ENCODE measurements at places on chromosomes 5 and 9. TPM values are rescaled to one million over a fixed set of nuclear protein-coding genes. Genes with fewer than 3 reads are reported as not detected.

The FSTL4 gene
- total RNA-seq, result not detected

The ARID3C gene
- not detected for total RNA-seq

The ITK gene
- not detected for total RNA-seq

The SUSD3 gene
- 8.7 TPM for total RNA-seq

DNA sequence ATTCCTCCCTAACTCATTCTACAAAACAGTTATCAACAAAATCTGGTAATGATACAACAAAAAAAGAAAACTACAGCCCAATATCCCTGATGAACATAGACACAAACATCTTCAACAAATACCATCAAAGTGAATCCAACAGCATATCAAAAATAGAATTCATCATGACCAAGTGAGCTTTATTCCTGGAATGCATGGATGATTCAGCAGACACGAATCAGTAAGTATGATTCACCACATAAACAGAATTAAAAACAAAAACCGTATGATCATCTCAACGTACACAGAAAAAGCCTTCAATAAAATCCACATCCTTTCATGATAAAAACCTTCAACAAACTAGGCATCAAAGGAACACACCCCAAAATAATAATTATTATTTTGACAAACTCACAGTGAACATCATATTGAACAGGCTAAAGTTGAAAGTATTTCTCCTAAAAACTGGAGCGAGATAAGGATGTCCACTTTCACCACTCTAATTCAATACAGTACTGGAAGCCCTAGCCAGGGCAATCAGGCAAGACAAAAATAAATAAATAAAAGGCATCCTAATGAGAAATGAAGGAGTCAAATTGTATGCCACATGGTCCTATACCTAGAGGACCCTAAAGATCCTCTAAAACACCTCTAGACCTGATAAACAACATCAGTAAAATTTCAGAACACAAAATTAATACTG is 305.1 kb upstream of the RGMB start:
- DNase-seq, result peak; percentile 39

- DNase-seq, result no peak
Measured at GRCh38 chr5:24497591-24498157, 147.1 kb downstream of the CDH10 start.

DNA sequence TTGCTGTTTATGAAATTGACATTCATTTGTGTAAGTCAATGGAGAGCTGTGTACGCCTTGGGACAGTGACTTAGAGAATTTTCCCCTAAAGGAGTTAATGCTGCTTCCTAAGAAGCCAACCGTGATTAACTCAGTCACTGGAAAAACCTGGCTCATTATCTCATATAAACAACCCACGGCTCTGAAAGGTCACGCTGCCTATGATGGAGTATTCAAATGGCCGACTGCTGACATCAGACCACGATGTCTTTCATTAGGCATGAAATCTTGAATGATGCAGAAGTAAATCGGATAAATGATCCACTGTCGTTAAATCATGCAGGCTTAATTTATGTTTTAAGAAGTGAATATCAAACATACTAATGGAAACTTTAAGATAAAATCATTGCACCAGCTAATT is 603.7 kb downstream of the RAB3C start:
- no peak for DNase-seq

DNA sequence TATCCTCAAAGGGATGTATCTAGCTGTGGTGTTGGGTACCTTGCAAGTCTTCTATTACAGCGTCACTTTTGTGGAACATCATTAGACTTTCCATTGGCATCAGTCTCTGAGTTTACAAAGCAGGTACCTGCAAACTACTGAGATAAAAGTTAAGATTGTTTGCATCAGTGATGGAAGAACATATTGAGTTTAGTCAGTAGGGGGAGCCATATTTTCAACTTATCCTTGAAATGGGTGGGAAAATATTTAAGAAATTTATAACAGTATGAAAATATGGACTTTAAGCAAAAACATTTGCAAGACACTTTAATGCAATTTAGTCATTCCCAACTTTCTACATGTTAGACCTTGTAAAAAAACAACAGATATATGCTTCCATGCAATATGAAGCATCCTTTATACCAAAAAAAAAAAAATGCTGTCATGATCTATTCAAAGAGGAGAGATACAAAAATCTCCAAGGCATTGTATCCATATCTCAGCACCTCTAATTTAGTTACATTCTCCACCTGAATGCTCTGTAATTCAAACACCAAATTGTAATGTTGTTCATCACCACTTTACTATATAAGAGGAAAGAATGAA is 98.6 kb upstream of the ADAMTS19 start:
- DNase-seq, result no peak

DNA sequence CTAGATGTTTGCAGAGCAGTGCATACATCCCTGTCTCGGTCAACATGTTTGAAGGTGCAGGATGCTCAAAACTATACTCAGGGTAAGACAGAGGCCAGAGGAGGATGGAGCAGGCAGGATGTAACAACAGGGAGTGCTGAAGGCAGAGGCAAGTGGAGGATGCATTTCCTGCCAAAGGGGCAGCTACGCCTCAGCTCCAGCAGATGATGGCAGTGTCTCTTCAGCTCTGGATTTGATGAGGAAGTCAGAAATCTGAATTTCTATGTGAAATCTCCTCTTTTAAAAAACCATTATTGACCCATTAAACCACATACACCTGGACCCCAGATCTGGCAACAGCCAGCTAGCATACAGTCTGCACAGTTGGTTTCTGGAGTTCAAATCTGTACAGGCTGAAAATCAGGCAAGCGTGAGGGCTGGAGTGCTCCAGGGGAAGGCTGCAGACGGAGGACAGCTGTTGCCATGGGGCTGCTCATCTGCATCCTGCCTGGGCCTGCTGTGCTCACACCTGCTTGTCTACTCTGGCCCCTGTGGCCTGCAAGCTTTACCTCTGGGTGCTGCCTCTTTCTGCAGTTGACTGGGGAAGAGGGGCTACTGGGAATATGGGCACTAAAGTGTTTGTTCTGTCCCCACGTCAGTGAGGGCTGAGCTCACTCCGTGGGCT is 152.9 kb upstream of the SLC28A3 start:
- DNase-seq, result no peak

DNA sequence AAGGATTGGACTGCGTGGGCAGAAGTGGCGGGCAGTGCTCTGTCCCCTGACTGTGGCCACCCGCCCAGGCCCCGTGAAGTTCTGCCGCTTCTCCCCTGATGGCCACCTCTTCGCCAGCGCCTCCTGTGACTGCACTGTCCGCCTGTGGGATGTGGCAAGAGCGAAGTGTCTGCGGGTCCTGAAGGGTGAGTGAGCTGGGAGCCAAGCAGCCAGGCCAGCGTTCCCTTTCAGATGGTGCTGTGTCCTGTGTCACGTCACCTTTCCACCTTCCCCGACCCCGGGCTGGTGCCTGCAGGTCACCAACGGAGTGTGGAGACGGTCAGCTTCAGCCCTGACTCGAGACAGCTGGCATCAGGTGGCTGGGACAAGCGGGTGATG is 2.3 kb downstream of the WDR38 start:
- DNase-seq, result no peak

DNA sequence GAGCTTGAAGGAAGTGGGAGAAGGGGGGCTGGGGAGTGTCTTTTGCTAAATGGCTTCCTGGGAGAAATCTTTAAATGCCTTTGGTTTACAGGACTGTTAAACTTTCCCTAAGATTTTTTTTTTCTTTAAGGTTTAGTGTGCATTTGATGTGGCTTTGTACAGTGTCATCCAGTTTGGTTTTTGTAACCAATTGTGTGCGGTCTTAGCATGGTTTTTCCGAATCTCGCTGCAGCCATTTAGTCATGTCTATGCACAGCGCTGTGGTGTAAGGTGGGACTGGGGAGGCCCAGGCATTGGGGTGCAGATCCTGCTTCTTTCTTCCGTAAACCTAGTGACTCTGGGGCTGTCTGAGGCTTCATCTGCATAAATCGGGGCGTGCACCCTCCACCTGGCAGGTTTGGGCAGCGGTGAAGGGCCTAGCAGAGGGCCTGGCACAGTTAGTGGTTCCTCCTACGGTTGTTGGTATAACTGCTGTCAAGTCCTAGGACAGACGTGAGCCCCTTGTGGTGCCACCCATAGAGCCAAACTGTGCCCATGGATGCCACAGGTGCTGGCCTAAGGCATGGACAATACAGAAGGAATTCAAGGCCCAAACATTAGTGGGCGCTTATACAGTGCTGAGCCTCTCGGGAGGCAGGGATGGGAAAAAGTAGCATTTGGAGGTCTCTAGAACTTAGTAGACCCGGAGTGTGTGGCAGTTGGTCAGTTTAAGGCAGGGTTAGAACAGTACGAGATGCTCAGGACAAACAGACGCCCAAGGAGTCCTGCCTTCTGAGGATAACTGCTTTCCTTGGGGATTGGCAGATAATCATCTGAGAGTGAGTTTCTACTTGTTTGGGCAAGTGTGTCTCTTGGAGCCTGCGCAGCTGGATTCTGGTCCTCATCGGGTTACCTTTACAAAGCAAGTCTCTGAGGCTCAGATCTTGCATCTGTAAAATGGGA is 1.5 kb downstream of the PRRC2B start:
- peak; percentile 44 for DNase-seq

DNA sequence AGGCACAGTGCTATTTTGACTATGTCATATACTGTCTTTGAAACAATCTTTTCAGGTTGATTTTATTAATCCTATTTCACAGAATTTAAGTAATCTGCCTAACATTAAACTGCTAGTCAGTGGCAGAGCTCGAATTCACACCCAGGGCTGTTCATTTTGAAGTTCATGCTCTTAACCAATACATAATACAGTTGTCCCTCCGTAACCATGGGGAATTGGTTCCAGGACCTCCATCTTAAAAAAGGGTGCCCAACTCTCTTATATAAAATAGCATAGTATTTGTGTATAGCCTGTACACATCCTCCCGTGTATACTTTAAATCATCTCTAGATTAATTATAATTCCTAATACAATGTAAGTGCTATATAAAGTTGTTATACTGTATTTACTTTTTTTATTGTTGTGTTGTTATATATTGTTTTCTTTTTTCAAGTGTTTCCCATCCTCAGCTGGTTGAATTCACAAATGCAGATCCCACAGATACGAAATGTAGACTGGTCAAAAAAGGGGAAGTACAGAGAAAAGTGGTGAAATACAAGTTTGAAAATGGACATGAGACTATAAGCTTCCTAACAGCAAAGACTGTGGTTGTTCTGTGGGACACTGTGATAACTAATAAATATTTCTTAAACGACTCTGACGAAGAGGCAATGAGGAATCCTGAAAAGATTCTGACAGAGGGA is 18.3 kb downstream of the RFX3 start:
- DNase-seq, result no peak

GRCh38 chr5:112576298-112576925 is 157.3 kb upstream of the EPB41L4A start:
- no peak for DNase-seq

- DNase-seq, result no peak
Measured at GRCh38 chr5:149011728-149012127, 51.1 kb downstream of the SH3TC2 start.

DNA sequence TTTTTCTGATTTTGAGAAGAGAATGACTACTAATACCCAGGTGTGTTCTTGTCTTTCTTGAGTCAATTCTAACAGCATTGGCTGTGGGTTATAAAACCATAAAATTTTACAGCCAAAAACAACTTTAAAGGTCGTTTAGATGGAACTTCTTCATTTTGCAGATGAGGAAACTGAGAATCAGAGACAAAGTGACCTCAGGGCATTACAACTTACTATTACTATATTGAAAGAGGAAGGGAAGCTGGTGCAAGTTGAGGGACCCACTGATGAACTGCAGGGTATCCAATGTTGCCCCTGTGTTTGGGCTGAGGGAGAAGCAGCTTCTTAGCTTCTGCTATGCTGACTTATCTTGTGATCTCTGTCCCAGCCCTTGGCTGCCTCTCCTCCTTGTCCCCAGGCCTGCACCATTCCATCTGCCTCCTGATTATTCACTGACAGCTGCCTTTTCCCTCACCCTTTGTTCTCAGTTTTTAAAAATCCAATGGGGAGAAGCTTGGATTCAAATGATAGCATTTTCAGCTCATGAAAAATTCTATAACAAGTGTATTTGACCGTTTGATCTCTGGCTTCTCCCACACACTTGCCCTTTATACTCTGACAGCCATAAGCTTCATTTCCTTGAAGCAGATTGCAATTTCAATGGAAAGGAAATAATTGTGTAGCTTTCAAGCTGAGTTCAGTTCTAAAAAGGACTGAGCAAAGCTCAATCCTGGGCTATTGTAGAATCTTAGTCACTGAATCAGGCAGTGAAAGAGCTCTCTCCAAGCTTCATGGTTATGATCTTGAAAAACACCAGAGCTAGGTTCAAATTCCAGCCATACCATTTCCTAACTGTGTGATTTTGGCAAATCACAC is 68.5 kb downstream of the TMC1 start:
- DNase-seq, result no peak

Data from PC-9 (cell line).